ENCODE measurements at places on chromosomes 4 and X.
A peak's percentile ranks its signal among the peaks of the same experiment; 100 is the strongest.

DNA sequence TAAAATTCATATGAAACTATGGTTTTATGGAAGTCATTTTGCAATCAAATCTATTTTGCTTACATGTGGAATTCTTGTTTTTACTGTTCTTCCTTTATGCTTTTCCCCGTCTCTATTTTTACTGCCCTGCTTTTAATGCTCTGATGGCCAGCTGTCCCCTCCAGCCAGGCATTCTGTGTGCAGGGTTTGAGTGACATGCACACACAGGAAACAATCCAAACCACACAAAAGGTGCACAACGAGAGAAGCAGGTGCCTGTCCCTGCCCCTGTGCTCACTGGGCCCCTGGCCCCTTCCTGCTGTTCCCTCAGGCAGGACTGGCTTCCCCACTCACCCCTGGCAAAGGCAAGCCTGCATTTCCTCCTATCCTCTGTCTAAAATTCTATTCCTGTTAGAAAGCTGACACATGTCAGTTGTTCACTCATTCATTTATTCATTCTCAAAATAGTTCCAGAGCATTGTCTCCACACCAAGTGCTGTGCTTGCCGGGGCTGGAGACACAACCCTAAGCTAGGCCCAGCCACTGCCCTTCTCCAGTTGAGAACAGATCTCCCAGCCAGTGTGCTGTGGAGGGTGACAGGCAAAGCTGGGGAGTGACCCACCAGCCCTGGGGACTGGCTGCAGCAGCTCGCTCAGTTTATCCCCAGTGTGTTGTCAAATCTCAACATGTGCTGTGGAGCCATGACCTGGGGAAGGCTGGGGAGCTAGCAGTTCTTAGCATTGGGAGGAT is 346.3 kb downstream of the FBXW7 start:
- no peak for DNase-seq

- no peak for DNase-seq
Measured at GRCh38 chrX:110004215-110004614, 1.3 kb downstream of the TMEM164 start.

GRCh38 chr4:114251020-114251419 is 271.6 kb upstream of the ARSJ start:
- DNase-seq: no peak

DNA sequence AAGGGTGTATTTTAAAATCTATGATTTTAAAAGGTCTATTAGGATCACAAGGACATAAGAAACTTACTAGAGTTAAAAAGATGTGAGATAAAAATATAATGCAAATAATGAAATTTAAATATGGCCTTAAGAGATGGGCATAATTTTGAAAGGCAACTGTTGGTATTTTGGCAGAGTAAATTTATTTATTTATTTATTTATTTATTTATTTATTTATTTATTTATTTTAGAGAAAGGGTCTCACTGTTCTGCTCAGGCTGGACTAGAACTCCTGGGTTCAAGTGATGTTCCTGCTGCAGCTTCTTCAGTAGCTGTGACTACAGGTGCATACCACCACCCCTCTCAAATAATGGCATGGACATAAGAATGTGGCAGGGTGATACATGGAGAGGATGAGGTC is 932.1 kb upstream of the LCORL start:
- no peak for DNase-seq

- no peak for DNase-seq
Measured at GRCh38 chr4:112167794-112168193, 22.5 kb downstream of the FAM241A start.

- no peak for DNase-seq
Measured at GRCh38 chr4:168514249-168514852, 17.5 kb downstream of the PALLD start.

- no peak for DNase-seq
Measured at GRCh38 chrX:41664375-41664901, 24.3 kb upstream of the GPR34 start.

DNA sequence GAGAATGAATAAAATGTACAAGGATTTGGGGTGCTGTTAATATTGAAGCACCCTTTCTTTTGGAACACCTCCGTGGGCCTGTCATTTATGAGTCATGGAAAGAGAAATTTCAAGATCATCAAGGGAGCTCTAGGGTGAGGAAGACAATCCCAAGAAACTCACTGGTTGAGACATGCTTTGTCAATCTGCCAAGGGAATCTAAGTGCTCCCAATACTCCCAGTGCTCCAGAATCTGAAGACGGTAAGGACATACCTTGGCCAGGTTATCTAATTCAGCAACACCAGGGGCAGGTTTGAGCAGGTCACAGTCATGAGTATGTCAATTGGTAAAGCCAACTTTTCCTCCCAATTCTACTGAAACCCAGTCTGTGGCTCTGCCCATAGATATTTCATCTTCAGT is 556.4 kb upstream of the CPEB2 start:
- no peak for DNase-seq

GRCh38 chrX:129823115-129823514 is 20.6 kb downstream of the ZDHHC9 start:
- DNase-seq: peak; percentile 13

All from stimulated activated CD8-positive, alpha-beta memory T cell treated with anti-CD3 and anti-CD28 coated beads, Interleukin-7, amount 100 ng/mL, for 1 hour (primary cell).